ENCODE measurements at places on chromosomes 3 and 15.

DNA sequence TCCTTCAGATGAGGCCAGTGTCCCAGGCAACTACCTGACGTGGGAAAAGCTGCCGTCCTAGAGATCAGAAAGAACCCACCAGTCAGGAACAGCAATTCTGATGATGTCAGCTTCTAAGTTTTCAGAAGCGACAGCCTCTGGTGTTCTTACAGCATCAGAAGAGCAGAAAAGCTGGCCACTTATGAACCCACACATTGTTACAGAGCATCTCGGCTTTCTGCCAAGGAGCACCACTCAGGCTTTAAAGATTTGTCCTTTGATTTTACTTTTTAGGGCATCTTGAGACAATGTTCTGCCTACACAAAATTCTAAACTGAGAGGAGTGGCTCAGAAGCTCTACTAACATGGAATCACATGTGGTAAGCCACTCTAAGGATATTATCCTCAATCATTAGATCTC, 49.7 kb upstream of the BOC start:
- no peak for DNase-seq

GRCh38 chr3:10625323-10625722, 119.9 kb upstream of the ATP2B2 start:
- no peak for DNase-seq

- no peak for DNase-seq
Observed at GRCh38 chr3:17359911-17360310, 382.5 kb downstream of the TBC1D5 start.

- no peak for DNase-seq
Observed at GRCh38 chr15:90326441-90326840, 25.6 kb upstream of the ZNF774 start.

DNA sequence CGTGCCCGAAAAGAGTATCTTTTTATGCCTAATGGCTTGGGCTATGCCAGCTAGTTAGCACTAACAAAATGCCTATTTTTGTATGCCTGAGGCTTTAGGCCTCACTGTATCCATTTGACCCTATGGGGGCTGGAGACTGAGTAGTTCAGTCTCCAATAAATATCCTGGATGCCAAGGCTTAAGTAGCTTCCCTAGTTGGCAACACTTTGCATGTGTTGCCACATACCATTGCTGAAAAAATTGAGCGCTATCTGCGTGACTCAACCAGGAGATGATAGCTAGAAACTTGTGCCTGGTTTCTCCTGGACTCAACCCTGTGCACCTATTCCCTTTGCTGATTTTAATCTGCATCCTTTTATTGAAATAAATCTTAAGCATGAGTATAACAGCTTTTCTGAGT, 58.4 kb upstream of the ATP2C1 start:
- DNase-seq, result no peak

DNA sequence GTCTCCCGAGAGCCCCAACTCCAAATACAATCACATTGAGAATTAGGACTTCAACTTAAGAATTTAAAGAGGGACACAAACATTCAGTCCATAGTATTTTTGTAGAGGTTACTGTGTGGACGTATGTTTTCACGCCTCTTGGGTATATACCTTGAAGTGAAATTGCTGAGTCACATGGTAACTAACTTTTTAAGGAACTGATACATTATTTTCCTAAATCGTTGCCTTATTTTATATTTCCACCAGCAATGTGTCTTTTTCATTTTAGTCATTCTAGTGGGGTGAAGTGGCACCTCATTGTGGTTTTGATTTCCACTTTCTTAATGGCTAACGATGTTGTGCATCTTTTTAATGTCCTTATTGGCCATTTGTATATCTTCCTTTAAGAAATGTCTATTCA, 11.8 kb downstream of the PARP15 start:
- no peak for DNase-seq

GRCh38 chr3:143848704-143849103, 436 bp upstream of the SLC9A9 start:
- no peak for DNase-seq

GRCh38 chr15:81880833-81881232, 165.0 kb downstream of the MEX3B start:
- DNase-seq, result no peak

Measured in fibroblast of skin of scalp (primary cell).